HCT116 (cell line): ENCODE measurements at places on chromosomes 16 and 17.

DNA sequence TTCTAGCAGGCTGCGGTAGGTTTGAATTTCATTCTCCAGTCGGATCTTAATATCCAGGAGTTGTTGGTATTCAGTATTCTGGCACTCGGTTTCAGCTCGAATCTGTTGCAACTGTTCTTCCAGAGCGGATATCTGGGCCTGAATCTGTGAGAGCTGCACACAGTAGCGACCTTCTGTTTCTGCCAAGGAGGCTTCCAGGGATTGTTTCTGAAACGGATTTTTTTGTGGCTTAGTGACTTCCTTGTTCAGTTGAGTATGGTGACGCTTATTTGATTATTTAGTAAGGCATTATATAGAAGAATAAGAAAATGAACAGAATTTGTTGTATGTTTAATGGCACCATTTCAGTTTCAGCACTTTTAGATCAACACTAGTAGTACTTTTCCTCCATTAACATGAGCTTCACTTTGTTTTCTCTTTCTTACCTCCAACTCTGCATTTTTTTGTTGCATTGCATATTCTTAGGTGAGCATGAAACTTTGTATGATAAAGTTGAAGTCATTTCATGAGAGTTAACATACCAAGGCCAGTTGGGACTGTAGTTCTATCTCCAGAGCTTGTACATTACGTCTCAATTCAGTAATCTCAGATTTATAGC lies 2.8 kb downstream of the KRT10 start:
- DNase-seq = no peak

DNA sequence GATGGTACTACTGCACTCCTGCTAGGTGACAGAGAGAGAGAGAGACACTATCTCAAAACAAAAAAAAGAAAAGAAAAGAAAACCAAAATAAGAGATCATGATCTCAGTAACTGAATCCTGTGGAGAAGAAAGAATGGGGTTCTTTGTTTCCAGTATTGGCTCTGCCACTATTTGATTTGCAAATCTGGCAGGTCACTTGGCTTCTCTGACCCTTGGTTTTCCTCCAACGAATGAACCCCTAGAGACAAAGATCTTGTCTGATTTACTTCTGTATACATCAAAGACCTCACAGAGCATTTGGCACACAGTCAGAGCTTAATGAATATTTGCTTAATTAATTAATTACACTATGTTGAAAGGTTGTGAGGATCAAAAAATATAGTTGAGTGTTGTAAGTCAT lies 47.9 kb upstream of the NLK start:
- DNase-seq = no peak

GRCh38 chr16:57146735-57147134 lies 39.1 kb downstream of the PSME3IP1 start:
- DNase-seq = no peak

DNA sequence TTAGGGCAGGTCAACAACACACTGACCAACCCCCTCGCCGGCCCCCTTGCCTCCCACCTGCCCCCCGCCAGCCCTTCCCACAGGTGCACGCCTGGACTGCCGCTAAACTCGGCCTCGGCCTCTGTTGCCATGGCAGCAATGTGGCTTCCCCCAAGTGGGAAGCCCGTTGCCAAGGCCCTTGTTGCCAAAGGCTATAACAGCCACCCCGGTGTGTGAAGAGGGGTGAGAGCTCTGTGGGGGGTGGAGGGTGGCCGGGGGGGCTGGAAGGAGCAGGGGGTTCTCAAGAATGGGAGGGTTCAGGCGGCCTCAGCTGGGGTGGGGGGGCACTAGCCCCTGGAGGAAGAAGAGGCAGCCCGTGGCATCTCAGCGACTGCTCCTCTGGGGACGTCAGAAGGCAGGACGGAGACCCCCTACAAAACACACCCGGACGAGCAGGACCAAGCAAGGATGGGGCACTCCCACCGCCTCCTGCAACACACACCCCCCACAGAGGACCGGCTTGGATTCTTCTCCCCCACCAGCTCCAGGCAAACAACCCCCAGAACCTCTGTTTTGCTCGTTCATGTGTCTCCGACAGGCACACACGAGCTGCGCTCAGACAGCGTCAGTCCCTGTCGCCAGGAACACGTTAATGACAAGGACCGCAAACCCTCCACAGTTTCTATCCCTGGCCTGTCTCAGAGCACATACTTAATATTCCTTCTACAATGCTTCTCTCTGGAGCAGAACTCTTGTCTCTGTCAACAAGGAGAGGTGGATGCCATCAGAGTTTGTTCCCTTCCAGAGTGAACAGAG lies 55.7 kb downstream of the ABR start:
- no peak for DNase-seq

DNA sequence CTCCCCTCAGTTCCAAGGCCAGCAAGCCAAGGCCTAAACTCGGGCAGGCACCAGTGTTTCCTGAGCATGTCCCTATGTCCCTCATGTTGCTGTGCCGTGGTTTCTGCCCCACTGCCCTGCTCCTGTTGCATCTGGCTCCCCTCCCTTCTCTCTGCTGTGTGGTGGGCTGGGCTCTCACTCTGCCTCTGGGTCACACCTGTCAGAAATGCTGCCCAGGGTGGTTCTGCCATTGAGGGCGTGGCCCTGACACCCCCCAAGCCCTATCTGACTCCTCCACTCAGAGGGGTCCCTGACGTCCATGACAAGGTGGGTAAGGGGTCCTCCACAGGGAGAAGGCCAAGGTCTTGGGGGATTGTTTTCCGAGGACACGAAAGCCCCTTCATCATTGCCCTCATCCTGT lies 9.2 kb upstream of the ITGA3 start:
- no peak for DNase-seq

- DNase-seq = no peak
These were observed 52.8 kb downstream of the SDK2 start for GRCh38 chr17:73591296-73592078.

DNA sequence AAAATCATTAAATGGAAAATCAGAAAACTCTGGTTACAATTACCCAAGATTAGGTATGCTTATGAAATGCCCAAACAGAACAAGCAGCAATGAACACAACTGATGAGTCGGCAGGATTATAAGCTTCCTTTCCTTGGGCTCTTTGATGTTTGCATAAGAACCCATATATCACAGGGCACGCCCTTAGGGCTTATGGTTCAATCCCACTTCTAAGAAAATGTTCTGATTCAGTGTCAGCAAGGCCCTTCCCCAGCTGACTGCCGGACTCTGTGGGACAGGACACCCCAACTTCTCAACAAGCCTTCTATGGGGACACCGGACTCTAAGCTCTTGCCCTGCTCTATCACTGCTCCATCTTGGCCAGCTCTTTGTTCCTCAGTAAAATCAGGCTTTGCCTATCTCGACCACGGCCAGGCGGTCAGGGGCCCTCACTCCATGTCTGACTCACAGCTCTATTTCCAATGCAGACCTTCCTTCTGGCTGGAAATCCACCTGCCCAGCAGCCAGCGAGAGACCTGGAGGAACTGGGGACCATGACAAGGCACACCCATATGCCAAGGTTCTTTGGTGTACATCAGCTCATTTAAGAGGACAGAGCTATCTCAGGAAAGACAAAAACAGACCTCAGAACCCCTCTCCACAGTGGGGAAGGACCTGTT lies 26.8 kb downstream of the LITAFD start:
- no peak for DNase-seq

- DNase-seq = peak; percentile 22
These were observed 7.9 kb downstream of the ENGASE start for GRCh38 chr17:79082311-79083190.

DNA sequence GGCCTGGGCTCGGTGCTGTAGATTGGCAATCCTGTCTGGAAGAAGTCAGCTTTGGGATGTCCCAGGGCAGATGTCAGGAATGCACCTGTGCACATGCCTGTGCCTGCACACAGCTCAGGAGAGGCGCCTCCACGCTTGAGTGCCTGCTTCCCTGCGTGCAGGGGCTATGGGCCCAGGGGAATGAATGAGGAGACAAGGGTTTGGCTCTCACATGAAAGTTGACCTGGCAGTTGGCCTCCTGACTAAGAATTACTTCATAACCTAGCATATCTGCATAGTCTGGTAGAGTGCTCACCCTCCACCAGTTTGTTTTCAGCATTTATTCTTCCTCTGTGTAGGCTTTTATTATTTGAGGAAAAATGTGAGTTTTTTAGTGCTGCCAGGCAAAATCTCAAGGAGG lies 50.0 kb downstream of the PLD6 start:
- DNase-seq = no peak

DNA sequence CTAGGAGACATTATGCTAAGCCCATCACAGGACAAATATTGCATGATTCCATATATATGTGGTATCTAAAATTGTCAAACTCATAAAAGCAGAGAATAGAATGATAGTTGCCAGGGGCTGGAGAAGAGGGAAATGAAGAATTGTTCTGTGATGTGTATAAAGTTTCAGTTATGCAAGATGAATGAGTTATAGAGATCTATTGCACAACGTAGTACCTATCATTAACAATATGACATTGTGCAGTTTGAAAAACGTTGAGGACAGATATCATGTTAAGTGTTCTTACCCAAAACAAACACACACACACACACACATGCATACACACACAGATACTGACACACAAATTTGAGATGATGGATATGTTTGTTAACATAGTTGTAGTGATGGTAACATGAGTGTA lies 871.6 kb upstream of the GOT2 start:
- no peak for DNase-seq

GRCh38 chr16:50644729-50645128 lies 36.4 kb downstream of the SNX20 start:
- DNase-seq = peak; percentile 19

GRCh38 chr17:45708707-45709290 lies 75.3 kb upstream of the CRHR1 start:
- DNase-seq = no peak

DNA sequence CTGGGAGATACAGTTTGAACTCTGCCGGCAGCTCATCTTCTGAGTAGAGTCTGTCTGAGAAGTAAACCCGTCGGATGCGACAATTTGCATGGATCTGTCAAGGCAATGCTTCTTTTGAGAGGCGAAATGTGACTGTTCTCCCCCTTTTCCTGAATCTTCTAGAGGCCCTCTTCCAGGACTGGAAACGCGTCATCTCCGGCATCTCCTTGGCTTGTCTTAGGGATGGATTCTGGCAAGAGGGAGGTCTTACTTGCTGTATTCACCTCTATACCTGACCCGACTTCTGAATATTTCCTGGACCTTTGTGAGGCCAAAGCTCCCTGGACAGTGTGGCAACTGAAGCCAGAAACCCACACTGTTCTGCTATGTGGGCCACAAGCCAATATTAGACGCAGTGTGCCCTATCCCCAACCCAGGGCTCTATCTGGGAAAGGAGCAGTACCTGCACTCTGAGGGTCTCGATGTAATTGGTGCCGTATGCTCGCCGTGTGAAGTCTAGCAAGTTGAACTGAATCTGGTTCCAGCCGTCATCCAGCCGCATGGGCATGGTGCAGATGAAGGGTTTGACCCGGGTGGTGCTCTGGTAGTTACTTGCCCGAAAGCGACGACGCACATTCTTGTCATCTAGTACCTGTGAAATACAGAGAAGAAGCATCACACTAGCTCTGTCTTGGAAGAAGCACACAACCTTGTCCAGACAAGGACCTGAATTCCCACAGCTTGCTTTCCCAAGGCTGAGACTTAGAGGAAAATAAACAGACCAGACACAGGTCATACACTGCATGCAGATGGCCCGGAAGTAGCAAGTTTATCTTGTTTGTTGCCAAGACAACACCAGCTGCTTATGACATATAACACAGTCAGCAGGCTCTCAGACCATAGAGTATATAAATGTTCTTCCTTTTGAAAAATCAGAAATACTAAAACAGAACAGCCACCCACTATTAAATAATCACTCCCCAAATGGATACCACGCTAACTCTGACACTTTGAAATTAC lies 14.1 kb downstream of the CFAP20 start:
- no peak for DNase-seq

GRCh38 chr16:57104706-57105105 lies 12.3 kb downstream of the CPNE2 start:
- no peak for DNase-seq

GRCh38 chr17:82600731-82601446 lies 47.4 kb downstream of the WDR45B start:
- no peak for DNase-seq

DNA sequence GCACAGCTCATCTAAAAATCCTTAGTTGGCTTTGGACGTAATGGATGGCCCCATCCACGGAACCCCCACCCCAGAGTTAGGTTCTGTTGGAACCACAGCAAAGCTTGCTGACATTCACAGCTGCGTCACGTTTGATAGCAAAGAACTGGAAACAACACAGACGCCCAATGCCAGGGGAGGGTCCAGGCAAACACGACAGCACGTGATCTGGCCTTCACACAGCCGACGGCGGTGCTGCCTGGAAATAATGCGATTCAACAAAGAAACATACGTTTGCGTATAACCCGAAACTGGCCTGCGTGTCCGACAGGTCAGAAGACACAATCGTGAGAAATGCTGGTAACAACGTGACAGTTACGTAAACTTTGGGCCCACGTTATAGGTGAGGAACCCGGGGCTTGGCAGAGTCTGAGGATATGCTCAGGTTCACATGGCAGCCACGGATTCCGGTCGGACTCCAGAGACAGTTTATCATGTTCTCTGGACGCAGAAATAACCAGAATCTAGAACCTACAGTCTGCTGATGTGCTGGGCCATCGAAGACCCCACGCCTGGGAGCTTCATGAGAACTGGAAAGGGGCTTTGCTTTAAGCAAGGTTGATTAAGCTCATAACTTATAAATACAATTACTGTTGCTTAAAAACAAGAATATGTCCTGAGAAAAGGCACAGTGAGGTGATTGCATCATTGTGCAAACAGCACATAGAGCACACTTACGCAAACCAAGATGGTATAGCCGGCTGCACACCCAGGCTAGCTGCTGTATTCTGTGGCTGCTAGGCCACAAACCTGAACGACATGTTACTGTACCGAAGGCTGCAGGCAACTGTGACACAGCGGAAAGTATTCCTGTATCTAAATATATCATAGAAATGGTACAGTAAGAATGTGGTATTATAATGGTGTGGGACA lies 70.4 kb downstream of the RPH3AL start:
- no peak for DNase-seq

DNA sequence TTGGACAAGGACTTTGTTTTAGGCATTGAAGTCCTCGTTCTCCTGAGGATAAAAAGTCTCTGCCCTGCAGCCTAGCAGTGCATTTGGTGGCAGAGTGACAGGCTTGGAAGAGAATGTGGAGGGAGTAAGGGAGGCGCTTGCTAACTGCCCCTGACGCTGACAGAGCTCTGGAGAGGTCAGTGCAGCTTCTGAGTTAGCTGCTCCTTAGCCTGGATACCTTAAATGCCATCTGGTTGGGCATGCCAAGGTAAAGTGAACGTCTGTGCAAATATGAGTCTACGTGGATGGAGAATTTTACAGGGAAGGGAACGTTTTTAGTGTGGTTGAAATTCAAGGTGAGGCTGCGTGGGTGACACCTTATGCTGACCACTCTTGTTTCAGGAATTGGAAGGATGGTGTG lies 44.4 kb downstream of the SEC14L1 start:
- no peak for DNase-seq

GRCh38 chr16:78126662-78127061 lies 27.2 kb downstream of the WWOX start:
- DNase-seq = no peak

- DNase-seq = no peak
These were observed 49.4 kb downstream of the BEAN1 start for GRCh38 chr16:66476328-66477027.
